ENCODE measurements at places on chromosomes 11 and 22.

DNA sequence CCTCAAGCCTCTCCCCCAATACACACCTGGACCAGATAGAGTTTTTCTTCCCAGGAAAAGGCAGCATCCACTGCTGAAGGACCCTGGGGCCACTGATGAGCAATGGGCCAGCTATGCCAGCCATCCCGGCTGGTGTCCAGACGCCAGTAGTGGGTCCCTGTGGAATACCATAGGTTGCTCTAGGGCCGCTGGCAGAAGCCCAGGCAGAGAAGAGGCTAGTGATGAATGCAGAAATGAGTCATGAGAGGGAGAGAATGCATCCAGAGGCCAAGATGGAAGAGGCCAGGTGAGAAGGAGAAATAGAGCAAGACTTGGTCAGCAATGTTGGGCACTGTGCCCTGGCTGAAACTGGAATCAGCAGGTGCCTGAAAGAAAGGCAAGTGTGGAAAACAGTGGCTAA, 8.9 kb downstream of the HPX start:
- no peak for DNase-seq

DNA sequence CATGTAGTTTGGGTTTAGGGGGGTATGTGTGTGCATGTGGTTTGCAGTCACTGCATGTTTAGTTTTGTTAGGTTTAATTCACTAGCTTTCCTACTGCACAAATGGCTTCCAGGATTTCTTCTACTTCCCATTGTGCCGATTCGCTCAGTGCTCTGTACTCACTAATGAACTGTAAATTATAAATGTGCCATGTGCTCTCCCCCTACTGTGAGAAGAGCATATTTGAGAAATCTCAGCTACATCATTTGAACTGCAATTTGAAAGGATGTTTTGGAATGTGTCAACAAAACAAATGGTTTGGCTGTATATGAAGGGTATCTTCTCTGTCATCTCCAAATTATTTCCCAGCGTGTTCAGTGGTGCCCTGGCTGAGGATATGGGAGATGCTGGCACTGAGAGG, 28.1 kb downstream of the CYB5R2 start:
- DNase-seq = no peak

GRCh38 chr11:14645015-14645912, 1.7 kb downstream of the PDE3B start:
- no peak for DNase-seq

DNA sequence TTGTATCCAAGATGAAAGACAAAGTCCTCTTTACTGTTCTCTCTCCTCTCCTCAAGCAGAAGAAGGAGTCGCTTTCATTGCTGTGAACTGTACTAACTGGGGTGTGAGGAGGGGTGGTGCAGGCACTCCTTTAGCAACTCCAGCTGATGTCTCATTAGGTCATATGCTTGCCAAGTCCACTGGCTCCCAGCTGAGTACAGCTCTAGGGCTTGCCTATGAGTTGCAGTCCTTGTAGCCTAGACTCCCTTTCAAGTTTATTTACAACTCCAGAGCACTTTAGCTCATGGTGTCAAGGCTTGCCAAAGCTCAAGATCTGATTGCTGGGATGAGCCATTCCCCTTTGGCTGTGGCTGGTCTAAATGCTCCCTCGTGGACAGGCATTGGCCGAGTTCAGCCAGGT, 55.1 kb upstream of the PDGFD start:
- DNase-seq = no peak

DNA sequence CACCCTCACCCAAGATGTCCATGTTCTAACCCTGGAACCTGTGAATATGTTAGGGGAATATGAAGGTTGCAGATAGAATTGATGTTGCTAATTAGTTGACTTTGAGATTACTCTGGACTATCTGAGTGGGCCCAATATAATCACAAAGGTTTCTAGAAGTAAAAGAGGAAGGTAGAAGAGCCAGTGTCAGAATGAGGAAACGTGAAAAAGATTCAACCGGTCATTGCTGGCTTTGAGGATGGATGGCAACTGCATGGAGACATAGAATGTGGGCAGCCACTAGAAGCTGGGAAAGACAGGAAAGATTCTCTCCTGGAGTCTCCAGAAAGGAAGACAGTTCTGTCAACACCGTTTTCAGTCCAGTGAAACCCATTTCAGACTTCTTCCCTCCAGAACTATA, 86.6 kb downstream of the CLPB start:
- DNase-seq = no peak

GRCh38 chr22:32802237-32802765, 796 bp downstream of the TIMP3 start:
- DNase-seq = no peak

GRCh38 chr22:45472426-45472825, 30.3 kb upstream of the FBLN1 start:
- no peak for DNase-seq

GRCh38 chr11:36976741-36977140, 378.7 kb upstream of the RAG2 start:
- DNase-seq = no peak

DNA sequence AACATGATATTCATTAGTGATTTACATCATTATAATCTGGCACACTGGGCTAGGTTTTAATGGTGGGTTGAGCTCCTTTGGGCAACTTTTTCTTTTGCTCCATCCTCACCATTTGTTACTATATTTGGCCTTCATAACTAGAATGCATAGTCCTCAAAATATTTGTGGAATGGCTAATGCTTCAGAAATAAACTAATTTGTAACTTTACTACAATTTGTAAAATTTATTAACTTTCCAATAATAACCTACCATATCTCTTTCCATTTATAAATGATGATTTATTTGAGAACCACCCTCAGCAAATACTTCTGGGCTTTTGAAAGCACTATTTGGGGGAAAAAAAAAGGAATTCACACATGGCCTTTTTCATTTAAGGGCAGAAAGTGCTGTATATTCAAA, 79.7 kb downstream of the LARGE2 start:
- no peak for DNase-seq

GRCh38 chr22:36331912-36332622, 55.7 kb downstream of the MYH9 start:
- no peak for DNase-seq

DNA sequence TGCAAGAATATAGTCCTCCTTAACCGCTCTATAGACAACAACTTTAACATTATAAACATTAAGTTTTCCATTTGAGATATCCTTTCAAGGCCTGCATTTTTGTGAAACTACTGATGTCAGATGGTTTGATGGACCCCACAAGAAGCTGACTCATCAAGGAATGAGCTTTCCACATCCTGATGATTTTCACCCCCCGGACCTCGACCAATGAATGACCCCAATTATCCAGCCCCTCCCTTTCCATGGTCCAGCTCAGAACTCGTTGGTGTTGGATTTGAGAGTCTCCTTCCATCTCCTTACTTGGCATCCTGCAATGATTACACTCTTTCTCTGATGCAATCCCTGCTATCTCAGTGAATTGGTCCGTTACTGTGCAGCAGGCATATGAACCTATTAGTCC, 31.8 kb upstream of the GUCY1A2 start:
- DNase-seq = no peak

- no peak for DNase-seq
These were observed 14.0 kb downstream of the CLMP start for GRCh38 chr11:123181075-123181474.

- DNase-seq = no peak
These were observed 444 bp downstream of the CWF19L2 start for GRCh38 chr11:107457205-107457557.

DNA sequence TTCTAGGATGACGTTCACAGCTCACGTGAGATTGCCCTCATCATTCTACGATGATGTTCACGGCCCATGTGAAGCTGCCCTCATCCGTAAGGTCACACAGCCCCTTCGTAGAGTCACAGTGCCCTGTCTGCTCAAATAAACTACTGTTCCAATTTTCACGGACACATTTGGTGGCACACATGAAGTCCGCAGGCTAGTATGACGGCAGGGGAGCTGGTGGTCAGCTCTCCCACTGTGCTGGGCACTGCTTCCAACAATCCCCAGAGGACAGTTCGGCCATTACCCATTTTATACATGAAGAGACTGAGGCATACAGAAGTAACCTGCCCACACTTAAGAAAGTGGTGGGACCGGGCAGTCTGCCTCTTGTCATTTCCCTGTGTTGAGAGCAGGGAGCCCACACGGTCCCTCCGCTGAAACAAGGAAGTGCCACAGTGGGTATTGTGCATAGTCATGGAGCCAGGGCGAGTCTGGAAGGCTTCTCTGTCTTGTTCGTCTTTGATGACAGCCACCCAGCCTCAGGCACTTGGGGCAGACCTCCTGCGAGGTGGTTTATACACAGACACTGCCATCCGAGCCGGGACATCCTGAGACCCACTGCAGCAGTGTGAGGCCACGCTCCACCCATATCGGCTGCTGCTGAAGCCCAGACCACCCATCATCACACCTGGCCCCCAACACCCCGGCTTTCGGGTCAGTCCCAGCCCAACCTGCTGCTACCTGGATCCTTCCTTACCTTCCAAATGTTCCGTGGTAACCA, 114.3 kb downstream of the PHF21B start:
- DNase-seq = no peak

- no peak for DNase-seq
These were observed 4.9 kb downstream of the CWC15 start for GRCh38 chr11:94968334-94968958.

DNA sequence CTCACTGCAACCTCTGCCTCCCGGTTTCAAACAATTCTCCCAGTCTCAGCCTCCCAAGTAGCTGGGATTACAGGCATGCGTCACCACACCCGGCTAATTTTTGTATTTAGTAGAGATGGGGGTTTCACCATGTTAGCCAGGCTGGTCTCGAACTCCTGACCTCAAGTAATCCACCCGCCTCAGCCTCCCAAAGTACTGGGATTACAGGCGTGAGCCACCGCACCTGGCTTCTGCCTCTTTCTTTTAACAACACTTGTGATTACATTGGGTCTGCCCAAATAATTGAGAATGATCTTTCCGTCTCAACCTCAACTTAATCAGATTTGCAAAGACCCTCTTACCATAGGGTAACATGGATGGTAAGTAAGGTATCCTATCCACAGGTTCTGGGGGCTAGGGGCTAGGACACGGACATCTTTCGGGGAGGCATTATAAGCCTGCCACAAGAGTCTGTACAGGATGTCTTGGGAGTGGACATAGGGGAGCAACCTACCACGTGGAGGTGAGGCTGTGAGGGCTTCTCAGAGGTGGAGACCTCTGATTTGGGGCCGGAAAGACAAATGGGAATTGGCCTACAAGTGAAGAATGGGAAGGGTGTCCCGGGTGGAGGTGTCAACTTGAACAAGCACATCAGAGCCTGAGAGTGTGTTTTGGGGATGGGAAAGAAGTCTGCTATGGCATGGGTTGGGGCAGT, 2.7 kb upstream of the CBX6 start:
- DNase-seq = no peak

- no peak for DNase-seq
These were observed 126.3 kb downstream of the C11orf91 start for GRCh38 chr11:33574331-33574730.

DNA sequence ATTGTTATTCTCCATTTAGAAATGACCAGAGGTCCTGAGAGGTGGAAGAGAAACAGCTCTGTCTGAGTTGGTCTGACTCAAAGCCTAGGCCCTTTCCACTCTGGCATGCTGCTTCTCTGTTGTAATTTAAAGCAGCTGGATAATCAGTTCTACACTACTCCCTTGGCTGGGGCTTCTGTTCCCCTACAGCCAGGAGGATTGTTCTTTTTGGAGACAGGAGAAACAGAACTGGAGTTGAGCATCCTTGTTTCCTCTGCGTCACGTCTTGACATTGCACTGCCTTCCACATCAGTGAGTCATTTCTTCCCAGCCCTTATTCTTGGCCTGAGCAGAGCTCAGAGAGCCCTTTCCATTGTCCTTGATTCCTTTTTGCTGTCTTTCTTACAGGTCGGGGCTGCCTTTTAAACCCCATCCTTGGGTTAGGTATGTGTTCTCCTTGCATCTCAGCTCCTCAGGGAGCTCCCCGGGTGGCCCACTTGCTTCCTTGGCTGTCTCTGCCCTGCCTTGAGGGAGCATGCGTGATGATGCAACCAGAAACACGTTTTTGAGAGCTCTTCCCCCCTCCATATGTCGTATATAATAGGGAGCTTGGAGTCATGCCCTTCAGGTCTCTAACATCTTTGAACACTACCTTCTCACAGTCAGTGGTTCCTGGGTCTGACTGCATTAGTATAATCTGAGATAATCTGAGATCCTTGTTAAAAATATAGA, 35.7 kb downstream of the CYB5R2 start:
- DNase-seq = no peak

- no peak for DNase-seq
These were observed 42.2 kb downstream of the P4HA3 start for GRCh38 chr11:74269161-74269811.

GRCh38 chr11:10243896-10244575, 50.0 kb downstream of the SBF2 start:
- DNase-seq = no peak

DNA sequence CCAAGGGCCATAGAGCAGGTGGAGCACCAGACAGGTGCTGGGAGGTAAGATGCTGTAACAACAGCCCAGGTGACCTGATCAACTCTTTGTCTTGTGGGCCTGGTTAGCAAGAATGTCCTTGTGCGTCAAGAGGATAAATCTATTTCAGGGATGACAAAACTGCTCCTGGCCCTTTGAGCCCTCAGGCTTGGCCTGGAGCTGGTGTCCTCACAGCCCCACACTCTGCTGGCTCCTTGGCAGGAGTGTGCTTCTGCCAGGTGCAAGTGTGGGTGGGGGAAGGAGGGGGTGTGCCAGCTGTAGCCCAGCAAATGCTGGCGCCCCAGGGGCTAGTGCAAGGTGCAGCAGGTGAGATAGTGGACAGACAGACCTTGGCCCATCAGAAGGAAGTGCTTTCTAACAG, 19.5 kb downstream of the AMPD3 start:
- no peak for DNase-seq

GRCh38 chr22:21972293-21972779, 10.3 kb downstream of the TOP3B start:
- DNase-seq = no peak

DNA sequence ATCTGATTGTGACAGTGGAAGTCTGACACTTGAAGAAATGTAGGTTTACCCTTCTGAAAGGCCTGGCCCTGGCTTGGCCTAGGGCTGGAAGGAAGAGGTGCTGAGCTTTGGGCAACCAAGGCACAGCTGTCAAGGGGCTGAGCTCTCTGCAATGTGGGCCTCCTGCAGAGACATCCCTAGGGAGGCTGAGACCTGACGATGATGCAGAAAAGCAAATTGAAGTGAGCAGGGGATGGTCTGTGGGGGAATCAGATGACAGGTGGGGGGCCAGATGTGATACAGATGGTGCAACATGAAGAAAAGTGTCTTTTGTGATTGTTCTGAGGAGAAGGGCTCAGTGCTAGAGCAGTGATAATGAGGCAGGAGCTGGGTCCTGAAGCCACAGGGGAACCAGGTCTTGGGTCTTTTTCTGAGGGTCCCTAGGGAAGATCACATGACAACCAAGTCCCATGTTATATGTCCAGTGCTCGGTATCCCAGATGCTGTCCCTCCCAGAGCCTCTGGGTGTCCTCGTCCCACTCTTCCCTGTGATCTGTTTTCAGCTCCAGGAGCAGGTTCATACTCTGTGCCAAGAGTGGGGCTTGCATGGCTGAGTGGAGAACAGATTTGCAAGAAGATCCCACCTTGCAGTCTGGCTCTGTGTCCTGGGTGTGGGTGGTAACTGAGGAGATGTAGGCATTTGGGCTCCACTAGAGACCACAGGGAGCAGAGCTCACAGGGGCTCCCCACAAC, 79.9 kb upstream of the VPREB1 start:
- DNase-seq = no peak

- DNase-seq = no peak
These were observed 10.9 kb downstream of the TUBA8 start for GRCh38 chr22:18121506-18121905.

- peak; percentile 6 for DNase-seq
These were observed 13.6 kb downstream of the IPO7 start for GRCh38 chr11:9397746-9398680.
